Anterior cingulate cortex (tissue), 58 donors: ENCODE measurements at places on chromosomes 13 and 19.
A peak's percentile ranks its signal among the peaks of the same experiment; 100 is the strongest.

DNA sequence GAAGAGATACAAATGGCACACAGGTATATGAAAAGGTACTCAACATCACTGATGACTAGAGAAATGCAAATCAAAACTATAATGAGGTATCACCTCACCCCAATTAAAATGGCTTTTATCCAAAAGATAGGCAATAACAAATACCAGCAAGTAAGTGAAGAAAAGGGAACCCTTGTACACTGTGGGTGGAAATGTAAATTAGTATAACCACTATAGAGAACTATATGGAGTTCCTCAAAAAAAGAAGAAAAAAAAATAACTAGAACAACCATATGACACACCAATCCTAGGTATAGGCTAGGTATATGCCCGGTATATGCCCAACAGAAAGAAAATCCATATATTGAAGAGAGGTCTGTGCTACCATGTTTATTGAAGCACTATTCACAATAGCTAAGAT lies 150.9 kb downstream of the VWA8 start:
- no peak for DNase-seq

- no peak for DNase-seq
Measured at GRCh38 chr19:49224879-49225278, 67.3 kb downstream of the TRPM4 start.

DNA sequence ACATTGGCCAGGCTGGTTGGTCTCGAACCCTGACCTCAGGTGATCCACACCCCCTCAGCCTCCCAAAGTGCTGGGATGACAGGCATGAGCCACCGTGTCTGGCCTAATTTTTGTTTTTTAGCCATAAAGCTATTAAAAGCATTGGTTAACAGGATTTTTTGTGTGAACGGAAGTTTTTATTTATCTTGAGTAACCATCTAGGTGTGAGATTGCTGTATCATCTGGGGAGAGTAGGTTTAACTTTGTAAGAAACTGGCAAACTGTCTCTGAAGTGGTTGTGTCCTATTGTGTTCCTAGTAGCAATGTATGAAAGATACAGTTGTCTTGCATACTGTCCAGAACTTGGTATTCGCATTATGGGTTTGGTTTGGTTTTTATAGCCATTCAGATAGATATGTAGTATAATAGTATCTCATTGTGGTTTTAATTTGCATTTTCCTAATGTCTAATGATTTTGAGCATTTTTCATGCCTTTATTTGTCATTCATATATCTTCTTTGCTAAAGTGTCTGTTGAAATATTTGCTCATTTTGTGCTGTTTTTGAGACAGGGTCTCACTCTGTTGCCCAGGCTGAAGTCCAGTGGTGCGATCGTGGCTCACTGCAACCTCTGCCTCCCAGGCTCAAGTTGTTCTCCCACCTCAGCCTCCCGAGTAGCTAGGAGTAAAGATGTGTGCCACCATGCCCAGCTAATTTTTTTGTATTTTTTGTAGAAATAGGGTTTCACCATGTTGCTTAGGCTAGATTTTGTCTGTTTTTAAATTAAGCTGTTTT lies 13.5 kb upstream of the PLEKHF1 start:
- DNase-seq, result no peak

GRCh38 chr13:84255226-84255797 lies 373.0 kb upstream of the SLITRK1 start:
- DNase-seq, result no peak

DNA sequence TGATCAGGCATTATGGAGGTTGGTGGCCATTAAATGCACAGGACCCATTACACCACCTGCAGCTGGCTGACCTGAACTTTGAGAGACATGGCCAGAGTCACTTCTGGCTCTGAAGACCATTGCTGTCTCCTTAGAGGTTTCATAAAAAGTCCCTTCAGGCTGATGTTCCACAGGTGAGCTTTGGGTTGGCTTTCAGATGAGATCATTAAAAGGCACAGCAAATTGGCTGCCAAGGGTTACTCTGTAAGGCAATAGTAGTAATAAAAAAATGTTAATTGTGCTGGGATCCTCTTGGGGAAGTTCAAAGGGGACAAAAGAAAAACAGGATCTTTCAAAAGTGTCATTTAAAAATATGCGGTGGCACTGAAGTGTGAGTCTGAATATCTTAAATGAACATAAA lies 4.2 kb downstream of the OLFM4 start:
- no peak for DNase-seq

DNA sequence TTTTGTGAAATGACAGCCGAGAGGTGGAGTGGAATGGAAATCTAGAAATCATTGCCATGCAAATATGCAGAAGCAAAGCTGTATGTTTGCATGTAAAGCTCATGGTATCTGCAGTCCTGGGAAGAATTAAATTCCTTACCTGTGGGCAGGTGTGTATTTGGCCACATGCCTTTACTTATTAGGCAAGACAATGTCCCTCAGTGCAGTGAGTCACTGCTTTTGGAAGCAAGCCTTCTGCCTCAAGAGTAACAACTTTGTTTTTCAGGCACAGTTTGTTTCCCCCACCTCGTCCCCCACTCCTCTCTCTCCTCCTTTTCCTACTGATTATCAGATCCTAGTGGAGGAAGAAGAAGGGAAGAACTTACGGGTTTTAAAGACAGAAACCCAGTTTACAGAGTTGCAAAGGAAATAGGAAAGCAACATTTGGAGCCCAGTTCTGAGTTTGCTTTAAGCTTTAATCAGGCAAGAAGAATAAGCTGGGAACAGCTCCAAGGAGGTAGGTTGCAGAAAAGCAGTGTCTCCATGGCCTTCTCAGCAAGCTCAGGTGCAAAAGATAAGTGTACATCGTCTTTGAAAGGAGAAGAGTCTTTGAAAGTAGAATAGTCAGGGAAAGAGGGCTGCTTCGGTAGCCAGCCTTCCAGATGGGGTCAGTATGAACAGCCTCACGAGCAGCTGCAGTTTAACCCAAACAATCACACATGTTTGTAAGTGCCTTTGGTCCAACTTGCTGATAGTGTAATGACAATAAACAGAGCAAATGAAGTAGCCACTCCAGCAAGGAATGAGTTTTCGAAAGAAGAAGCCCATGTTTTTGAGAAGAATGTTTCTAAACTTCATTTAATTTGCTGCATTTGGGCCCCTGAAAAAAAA lies 190.1 kb downstream of the KLF5 start:
- no peak for DNase-seq

DNA sequence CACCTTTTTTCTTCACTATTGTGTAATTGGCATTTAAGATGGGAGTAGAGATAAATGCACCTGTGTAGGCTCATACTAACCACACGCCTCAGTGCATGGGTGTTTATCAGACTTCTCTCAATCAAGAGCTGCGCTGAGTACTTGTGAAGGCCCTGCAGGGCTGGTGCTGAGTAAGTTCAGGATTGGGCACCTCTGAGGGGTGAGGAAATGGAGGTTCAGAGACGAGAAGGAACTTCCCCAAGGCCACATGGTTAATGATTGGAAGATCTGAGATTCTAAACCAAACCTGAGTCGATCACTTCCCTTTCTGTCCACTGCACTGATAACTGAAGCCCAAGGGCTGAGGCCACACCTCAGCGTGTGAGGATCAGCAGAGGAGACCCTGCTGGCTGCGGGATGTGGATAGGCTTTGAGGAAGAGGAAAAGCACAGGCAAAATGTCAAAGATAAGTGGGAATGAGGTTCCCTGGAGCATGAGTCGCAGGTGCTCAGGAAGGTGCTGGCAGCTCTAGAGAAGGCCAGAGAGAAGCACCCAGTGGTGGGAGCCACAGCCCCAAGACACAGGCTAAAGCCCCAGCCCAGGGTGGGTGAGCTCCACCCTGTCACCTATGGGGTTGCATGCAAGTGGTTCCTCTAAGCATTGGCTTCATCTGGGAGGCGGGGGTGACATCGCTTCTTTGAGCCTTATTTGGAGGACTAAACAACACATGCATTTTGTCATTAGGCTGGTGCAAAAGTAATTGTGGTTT lies 32.3 kb upstream of the GJB6 start:
- DNase-seq, result no peak

- DNase-seq, result no peak
Measured at GRCh38 chr19:44401139-44402115, at the start of gene ZNF285. TSS of gene ZNF285 (minus strand) at chr19:44401608. CDS start at chr19:44397213, 4,395 bp downstream.

GRCh38 chr13:59047546-59047945 lies 1116.2 kb downstream of the DIAPH3 start:
- DNase-seq, result no peak

- DNase-seq, result no peak
Measured at GRCh38 chr19:40693150-40693788, 2.8 kb upstream of the NUMBL start.

- no peak for DNase-seq
Measured at GRCh38 chr13:74730556-74731331, 596.5 kb upstream of the KLF12 start.

GRCh38 chr13:41220401-41220800 lies 26.0 kb upstream of the KBTBD7 start:
- no peak for DNase-seq

DNA sequence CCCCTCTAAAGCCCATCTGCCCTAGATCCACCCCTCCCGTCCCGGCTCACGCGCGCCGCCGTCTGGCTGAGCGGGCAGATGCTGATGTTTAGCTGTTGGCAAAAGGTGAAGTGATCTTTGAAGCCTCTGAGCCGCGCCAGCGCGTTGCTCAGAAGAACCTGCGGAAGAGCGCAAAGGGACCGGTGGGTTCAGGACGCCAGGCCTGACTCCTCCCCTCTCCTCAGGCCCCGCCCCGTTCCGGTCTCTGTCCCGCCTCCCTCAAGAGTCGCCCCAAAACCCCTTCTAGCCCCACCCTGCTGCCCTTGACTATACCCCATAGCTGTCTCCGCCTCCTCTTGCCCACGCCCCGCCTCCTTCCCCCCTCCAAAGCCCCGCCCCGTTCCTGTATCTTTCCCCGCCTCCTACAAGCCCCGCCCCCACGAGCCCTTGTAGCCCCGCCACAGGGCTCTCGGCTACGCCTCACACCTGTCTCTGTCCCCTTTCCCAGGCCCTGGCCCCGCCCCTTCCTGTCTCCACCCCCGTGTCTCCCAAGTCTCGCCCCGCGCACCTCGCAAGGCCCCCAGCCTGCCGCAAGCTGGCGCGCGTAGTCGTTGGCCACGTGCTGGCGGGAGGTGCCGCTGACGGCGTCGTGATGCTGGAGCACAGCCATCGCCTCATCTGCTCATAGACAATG lies 9.5 kb downstream of the MAN2B1 start:
- DNase-seq, result no peak

GRCh38 chr13:52847682-52848432 lies 583 bp downstream of the PCDH8 start:
- no peak for DNase-seq

DNA sequence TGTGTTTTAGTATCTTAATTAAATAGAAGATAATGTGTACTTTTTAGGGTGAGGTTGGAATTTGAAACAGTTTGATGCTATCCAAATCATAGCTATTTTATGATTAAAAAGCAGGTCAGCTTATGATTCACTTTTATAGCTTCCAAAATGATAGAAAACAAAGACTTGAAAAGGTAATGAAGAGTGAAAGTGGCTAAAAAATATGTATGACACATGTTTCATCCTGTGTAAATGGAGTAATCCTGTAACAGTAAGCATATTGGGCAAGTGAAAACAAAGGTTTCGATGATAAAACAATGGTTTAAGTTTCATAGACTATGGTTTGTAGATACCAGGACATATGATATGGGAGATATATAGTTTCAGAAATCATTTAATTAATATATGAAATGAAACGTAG lies 456.2 kb downstream of the PCDH20 start:
- DNase-seq, result no peak

- no peak for DNase-seq
Measured at GRCh38 chr13:35675651-35676050, 199.2 kb upstream of the MAB21L1 start.

GRCh38 chr13:99206226-99206625 lies 5.6 kb downstream of the UBAC2 start:
- no peak for DNase-seq

DNA sequence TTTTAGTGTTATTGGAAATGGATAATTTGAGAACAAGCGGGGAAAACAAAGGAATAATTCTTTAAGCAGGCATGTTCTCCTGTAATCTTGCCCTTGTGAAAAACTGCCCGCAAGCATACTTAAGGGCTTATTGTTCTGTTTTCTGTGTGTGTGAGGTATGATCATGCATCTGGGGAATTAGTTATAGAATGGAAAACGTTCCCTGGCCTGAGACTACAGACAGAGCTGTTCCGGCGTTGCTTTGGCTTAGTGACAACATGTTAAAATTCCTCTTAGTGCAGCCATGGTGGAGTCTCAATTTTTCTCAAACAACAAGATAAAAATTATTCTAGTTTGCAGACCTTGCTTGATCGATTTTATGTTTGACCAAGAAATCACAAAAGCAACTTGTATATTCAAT lies 560.2 kb upstream of the SPRY2 start:
- no peak for DNase-seq

GRCh38 chr13:31267126-31267784 lies 67.5 kb downstream of the B3GLCT start:
- DNase-seq, result no peak

- peak; percentile 91 for DNase-seq
Measured at GRCh38 chr19:2977001-2977745, at the start of gene TLE6. TSS of gene TLE6 (plus strand) at chr19:2977564. CDS start at chr19:2978234, 670 bp downstream.

DNA sequence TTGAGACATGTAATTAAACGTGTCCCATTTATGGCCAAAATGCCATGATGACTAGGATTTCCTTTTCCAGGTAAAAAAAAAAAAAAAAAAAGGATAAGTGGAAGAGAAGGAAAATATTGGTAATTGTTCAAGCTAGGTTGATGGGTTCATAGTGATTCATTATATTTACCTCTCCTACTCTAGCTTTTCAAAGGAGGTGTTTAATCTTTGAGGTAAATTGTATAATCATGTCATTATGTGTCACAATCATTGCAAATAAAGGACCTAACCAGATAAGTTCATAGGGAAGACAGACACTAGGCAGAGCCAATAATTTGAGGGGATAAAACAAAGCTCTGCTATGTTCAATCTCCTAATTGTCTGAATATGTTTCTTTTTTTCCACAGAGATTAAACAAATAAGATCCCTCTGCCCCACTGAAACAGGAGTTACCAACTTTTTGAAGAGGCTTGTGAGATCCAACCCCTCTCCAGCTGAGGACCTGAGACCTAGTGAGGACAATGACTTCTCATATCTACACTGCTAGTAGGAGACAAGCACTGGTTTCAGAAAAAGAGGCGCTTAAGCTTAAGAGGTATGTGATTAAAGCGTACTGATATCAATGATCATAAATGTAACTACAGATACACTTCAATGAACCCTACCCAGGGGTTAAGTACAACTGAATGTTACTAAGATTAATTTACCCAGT lies 61.4 kb downstream of the USP12 start:
- no peak for DNase-seq
